ENCODE measurements at places on chromosomes 13 and 19. TPM values are rescaled to one million over a fixed set of nuclear protein-coding genes. Genes with fewer than 3 reads are reported as not detected.

DNA sequence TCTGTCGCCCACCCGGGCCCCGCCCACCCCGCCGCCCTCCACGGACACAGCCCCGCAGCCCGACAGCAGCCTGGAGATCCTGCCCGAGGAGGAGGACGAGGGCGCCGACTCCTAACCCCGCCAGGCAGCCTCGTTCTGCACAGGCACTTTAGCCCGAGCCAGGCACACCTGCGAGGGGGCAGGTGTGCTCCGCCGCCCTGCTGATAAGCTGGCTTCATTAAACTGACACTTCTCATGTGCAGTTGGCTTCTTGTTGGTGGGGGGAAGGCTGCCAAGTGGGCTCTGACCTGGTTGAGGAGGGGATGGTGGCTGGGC, 8.2 kb downstream of the IL4I1 start:
- DNase-seq, result no peak

DNA sequence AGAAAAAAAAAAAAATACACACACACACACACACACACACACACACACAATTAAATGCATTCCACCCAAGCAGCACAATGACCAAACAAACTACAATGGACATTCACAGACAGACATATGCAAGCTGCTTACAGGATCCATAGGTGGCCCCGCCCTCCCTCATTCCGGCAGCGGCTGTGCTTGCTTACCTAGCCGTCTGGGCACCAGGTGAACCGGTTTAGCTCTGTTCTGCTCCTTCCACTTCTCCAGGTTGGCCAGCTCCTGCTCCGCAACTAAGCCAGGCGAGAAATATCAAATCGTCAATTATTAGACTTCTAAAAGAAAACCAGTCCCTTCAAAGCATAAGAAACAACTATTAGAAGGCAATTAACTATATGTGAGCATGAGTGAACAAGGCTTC, 23.1 kb downstream of the EPSTI1 start:
- no peak for DNase-seq

DNA sequence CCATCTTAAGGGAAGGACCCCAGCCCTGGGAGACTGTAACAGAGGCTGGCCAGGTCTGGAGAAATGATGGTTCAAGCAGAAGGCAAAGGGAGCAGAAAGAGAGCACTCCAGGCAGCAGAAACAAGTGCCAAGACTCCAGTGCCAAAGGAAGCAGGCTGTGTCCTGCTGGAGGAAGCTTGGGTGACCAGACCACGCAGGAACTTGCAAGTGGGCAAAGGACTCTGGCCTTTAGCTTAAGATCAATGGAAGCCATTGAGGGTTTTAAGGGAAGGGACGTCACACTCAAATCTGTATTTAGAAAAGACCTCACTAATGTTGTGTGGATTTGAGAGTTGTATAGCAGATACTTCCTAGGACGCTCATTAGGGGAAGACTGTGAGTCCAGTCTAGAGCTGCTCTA, 95.5 kb downstream of the MIPEP start:
- DNase-seq, result no peak

VSTM1 gene
- total RNA-seq, result not detected

DNA sequence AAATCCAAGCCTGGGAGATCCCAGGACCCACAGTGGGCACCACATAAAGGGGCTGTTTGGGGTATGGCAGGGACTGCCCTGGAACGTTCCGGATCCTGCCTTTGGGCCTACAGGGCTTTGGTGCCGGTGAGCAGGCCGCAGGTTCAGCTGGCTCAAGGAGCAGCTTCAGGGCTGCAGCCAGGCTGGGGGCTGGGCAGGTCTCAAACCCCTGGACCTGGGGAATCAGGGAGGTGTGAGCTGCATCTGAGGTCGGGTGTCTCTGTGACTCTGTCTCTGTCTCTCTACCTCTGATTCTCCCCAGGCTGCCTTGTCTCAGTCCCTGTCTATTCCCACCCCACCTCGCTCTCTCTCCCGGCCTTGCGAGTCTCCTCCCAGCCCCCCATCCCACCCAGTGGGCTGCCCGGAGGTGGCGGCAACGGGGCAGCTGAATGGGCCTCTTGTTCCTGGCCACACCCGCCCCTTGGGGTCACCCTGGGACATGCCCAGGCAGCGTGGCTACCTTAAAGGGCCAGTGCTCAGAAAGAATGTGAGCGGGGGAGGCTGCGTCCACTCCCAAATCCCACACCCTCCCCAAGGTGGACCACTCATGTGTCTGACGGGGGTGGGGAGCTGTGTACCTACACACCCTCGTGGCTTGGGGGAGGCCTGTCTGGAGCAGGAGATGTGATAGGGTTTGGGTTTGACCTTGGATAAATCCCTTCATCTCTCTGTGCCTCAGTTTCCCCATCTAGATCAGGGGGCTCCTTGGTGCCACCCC, 31.1 kb downstream of the NFIC start:
- no peak for DNase-seq

HRC gene
- total RNA-seq, result 2.2 TPM
